Hepatocyte (in vitro differentiated cells): ENCODE measurements at places on chromosomes 5 and 9. TPM values are rescaled to one million over a fixed set of nuclear protein-coding genes. Genes with fewer than 3 reads are reported as not detected.

Gene BTNL8
- total RNA-seq = 19.1 and 22.0 TPM in 2 replicates

DNA sequence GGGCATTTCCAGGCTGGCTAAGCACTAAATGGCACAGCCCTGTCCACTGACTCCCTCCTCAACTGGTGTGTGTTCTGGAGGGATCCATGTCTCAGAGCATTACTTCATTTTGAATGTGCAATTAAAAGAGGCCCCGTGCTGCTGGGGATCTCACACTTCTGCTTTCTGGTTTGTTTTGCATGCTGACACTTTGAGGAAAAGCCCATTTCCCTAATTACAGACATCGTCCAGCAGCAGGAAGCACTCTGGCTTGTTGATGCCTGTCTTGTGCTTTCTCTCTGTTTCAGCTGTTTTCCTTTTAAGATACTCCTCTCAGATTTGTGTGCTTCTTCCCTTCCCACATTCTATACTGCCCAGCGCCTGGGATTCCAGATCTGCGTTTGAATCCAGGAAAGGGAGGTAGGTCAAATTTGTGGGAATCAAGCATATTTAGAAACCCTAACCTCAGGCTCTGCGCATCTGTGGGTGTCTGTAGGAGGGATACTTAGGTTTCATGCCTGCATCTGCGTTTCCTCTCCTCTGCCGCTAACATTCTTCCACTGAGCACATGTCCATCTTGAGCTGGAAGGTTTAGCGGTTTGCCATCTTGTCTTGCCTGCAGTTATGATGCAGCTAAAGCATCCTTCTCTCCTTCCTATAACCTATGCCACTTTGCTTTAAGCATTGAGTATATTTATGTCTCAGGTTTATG lies 25.7 kb downstream of the SYK start:
- no peaks in the 10 kb centered on the region for H3K27me3 ChIP-seq
- no peak for DNase-seq
- H3K27ac ChIP-seq = no peak overlapping the region
- no peaks in the 10 kb centered on the region for H3K36me3 ChIP-seq

Gene C9orf153
- total RNA-seq = not detected in 2 replicates

Gene SPATA31D4
- not detected in 2 replicates for total RNA-seq

DNA sequence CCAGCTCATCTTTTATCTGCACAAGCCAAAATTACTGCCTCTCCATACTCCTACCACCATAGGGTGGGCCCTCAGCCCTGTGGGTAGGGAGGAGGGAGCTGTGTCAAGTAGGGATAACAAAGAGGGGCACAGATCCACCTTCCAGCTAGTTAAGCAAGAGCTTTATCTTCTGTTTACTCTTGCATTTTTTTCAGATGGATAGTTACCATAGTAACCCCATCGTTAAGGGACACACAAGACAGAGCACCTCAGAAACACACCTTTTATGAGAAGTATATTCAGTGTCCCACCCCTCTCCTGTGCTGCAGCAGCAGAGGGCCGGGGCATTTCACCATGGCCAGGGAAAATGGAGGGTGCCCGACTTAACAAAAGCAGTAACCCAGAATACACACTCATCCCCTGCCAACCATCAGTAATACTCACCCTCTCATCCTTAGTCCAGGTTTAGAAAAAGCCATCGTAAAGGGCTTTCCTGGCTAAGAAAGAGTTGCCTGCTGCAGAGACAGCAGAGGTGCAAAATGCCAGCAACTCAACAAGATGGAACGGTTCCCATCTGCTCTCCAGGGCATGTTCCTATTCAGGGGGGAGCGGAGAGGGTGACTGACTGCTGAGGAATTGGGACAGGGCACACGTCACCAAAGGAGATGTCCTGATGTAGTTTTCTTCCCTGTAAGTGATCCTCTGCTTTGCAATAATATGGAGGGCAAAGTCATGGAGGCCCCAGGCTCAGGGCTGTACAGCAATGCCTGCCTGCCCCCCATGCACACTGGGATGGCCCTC lies 25.1 kb downstream of the MACROH2A1 start:
- H3K36me3 ChIP-seq = peaks cover under 1% of the 10 kb centered on the region
- no peaks in the 10 kb centered on the region for H3K27me3 ChIP-seq
- peak overlapping the region; percentile 40 for H3K27ac ChIP-seq
- H3K4me1 ChIP-seq = peaks cover 72% of the 10 kb centered on the region
- no peak for DNase-seq

DNA sequence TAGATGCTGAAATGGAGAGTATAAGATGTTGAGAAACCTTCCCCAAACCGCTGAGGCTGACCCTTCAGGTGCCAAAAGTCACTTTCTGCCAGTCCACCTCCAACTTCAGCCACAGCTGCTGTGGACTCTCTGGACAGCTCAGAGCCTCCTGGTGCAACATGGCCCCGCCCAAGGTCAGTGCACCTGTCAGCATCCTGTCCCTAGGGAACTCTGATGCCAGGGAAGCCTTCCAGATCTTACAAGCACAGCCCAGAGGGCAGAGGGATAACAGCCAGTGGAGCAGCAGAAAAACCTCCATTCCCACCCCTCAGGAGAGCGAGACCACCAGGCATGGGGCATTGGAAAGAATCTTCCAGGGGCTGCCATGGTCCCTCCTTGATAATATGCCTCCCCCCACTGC lies 10.5 kb upstream of the PTGES2 start:
- no peak overlapping the region for H3K27ac ChIP-seq
- no peaks in the 10 kb centered on the region for H3K27me3 ChIP-seq
- H3K4me3 ChIP-seq = no peak overlapping the region
- H3K4me1 ChIP-seq = no peaks in the 10 kb centered on the region
- DNase-seq = no peak

GRCh38 chr9:130703501-130703900 lies 9.9 kb downstream of the EXOSC2 start:
- no peak for DNase-seq
- no peaks in the 10 kb centered on the region for H3K27me3 ChIP-seq
- peak overlapping the region; percentile 26 for H3K27ac ChIP-seq
- no peaks in the 10 kb centered on the region for H3K36me3 ChIP-seq

- H3K27ac ChIP-seq = no peak overlapping the region
- no peaks in the 10 kb centered on the region for H3K4me1 ChIP-seq
- no peak overlapping the region for H3K4me3 ChIP-seq
- H3K36me3 ChIP-seq = no peaks in the 10 kb centered on the region
- H3K27me3 ChIP-seq = no peaks in the 10 kb centered on the region
Observed at GRCh38 chr5:157216391-157217142, 35.9 kb downstream of the ITK start.

- peaks cover 12% of the 10 kb centered on the region for H3K4me1 ChIP-seq
- peak; percentile 54 for DNase-seq
- H3K36me3 ChIP-seq = no peaks in the 10 kb centered on the region
- H3K27me3 ChIP-seq = no peaks in the 10 kb centered on the region
Observed at GRCh38 chr5:59266410-59266809, 627.1 kb downstream of the PDE4D start.

GRCh38 chr9:123586275-123586674 lies 230.3 kb downstream of the CRB2 start:
- H3K27me3 ChIP-seq = no peaks in the 10 kb centered on the region
- no peak overlapping the region for H3K4me3 ChIP-seq
- no peak overlapping the region for H3K27ac ChIP-seq
- DNase-seq = no peak
- no peaks in the 10 kb centered on the region for H3K36me3 ChIP-seq

DNA sequence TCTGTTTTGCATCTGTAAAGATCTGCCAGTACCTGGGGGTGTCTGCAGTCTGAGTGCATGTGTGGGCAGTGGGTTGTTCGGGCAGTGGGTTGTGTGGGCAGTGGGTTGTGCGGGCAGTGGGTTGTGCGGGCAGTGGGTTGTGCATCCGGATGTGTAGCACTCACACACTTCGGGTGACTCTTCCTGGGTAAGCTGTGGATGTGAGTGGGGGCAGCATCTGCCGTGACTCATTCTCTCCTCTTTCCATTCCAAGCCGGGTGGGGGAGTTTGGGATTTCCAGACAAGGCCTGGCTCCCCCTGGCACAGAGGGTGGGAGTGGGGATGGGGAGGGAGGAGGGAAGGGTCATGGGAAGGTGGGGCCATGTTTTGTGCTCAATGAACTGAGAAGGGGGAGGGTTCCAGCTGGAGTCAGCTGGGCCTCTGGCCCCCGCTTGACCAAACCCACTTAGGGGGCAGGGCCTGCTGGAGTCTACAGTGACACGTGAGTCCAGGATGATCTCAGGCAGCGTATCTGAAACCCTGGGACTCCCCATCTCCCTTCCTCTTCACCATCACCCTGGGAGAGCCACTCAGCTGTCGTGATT lies 8.3 kb downstream of the CRB2 start:
- no peaks in the 10 kb centered on the region for H3K36me3 ChIP-seq
- H3K4me3 ChIP-seq = no peak overlapping the region
- DNase-seq = peak; percentile 78
- peaks cover 24% of the 10 kb centered on the region for H3K4me1 ChIP-seq

DNA sequence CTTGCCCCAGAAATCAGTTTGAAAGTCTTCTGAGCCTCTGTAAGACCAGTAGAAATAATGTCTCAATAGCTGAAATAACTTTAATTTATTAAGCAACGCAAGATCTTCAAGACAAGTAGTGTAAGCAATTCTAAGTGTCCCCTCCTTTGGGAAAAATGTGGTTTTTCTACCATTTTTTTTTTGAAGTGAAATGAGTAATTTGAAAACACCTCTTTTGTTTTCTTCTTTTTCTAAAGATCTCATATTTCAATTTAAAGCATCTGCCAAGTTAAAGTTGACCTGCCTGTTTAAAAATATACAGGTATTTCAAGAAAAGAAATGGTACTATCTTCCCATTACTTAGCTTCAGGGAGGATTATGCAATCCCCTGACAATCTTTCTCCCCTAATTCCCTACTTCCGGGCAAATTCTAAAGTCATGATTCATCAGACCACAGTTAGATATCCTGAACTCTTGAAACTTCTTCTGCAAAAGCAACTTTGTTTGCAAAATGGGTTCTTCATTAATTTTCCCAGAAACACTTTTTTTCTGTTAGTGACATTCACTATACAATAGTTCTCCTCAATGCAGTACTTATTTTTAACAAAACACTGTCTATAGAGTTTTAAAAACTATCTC lies 7.8 kb upstream of the ANXA1 start:
- peaks cover 23% of the 10 kb centered on the region for H3K4me1 ChIP-seq
- no peaks in the 10 kb centered on the region for H3K27me3 ChIP-seq
- peak; percentile 75 for DNase-seq
- H3K27ac ChIP-seq = peak overlapping the region; percentile 69

Gene DAB2IP
- 23.6 and 31.0 TPM in 2 replicates for total RNA-seq

- H3K27me3 ChIP-seq = no peaks in the 10 kb centered on the region
- peak; percentile 68 for DNase-seq
- H3K36me3 ChIP-seq = no peaks in the 10 kb centered on the region
- H3K4me3 ChIP-seq = no peak overlapping the region
- H3K27ac ChIP-seq = no peak overlapping the region
- peaks cover 5% of the 10 kb centered on the region for H3K4me1 ChIP-seq
Observed at GRCh38 chr5:38922199-38922598, 76.4 kb downstream of the OSMR start.

Gene ARHGAP26
- total RNA-seq = 16.5 and 20.0 TPM in 2 replicates

Gene ITGA2
- 10.2 and 10.8 TPM in 2 replicates for total RNA-seq

Gene HDAC3
- total RNA-seq = 50.1 and 53.5 TPM in 2 replicates

- peaks cover 20% of the 10 kb centered on the region for H3K36me3 ChIP-seq
- no peak overlapping the region for H3K27ac ChIP-seq
- DNase-seq = no peak
- no peaks in the 10 kb centered on the region for H3K4me1 ChIP-seq
Observed at GRCh38 chr5:171405615-171406014, 13.8 kb upstream of the FGF18 start.

GRCh38 chr9:1554081-1555035 lies 460.8 kb upstream of the SMARCA2 start:
- no peak for DNase-seq
- no peak overlapping the region for H3K4me3 ChIP-seq
- no peaks in the 10 kb centered on the region for H3K4me1 ChIP-seq
- no peaks in the 10 kb centered on the region for H3K27me3 ChIP-seq

GRCh38 chr5:30194595-30194994 lies 998.9 kb upstream of the CDH6 start:
- no peaks in the 10 kb centered on the region for H3K4me1 ChIP-seq
- H3K27me3 ChIP-seq = no peaks in the 10 kb centered on the region
- H3K36me3 ChIP-seq = no peaks in the 10 kb centered on the region
- no peak for DNase-seq

Gene NIPSNAP3A
- 44.4 and 47.8 TPM in 2 replicates for total RNA-seq

Gene RECK
- 11.2 and 15.3 TPM in 2 replicates for total RNA-seq

DNA sequence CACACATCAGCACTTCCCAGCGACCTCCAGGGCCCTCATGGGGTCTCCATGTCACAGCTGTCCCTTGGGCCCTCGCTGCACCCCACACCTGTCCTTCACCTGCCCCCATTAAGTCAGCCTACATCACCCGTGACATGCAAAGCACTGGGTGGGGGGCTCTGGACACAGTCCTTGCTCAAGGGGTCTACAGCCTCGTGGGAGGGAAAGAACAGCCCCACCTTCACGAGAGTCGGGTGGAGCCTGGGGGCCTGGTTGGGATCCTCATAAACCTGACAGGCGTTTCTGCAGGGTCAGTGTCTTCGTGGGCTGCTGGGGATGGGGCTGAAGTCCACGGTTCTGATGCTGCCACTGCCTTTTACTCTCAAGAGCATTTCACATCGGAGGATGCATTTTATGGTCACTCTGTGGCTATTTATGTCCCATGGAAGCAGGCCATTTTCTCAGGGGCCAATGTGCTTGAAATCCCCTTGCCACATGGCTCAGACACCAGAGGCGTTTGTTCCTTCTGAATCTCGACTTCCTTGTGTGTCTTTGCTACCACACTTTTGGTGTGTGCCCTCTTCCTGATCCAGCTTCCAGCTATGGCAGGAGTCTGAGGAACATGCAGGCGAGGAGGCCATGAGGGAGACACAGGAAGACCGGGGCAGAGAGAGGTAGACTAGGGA lies at the start of gene OR2V1:
TSS of gene OR2V1 (minus strand) at position 338 of the 665 bp plus-strand sequence. CDS start 5,865 bp downstream, outside the sequence.
- H3K27ac ChIP-seq = no peak within 1 kb of the TSS
- no peaks in the 10 kb centered on the region for H3K36me3 ChIP-seq
- H3K4me1 ChIP-seq = no peaks in the 10 kb centered on the region
- DNase-seq = no peak
- no peak within 1 kb of the TSS for H3K4me3 ChIP-seq
- H3K27me3 ChIP-seq = peaks cover 11% of the 10 kb centered on the region

Gene RFX3
- 6.5 and 7.9 TPM in 2 replicates for total RNA-seq

Gene ADGRD2
- not detected in 2 replicates for total RNA-seq

- H3K4me1 ChIP-seq = no peaks in the 10 kb centered on the region
- H3K27ac ChIP-seq = no peak overlapping the region
- H3K27me3 ChIP-seq = no peaks in the 10 kb centered on the region
- H3K36me3 ChIP-seq = no peaks in the 10 kb centered on the region
- DNase-seq = no peak
Observed at GRCh38 chr5:165527577-165527976, 2022.2 kb downstream of the MAT2B start.

GRCh38 chr5:176379881-176380280 lies 8.5 kb downstream of the NOP16 start:
- H3K27me3 ChIP-seq = no peaks in the 10 kb centered on the region
- no peak overlapping the region for H3K27ac ChIP-seq
- H3K36me3 ChIP-seq = no peaks in the 10 kb centered on the region
- H3K4me1 ChIP-seq = no peaks in the 10 kb centered on the region
- no peak overlapping the region for H3K4me3 ChIP-seq
- DNase-seq = no peak

- H3K4me3 ChIP-seq = no peak overlapping the region
- DNase-seq = no peak
- no peak overlapping the region for H3K27ac ChIP-seq
Observed at GRCh38 chr9:122197426-122197825, 31.3 kb downstream of the LHX6 start.

- no peak overlapping the region for H3K4me3 ChIP-seq
- no peaks in the 10 kb centered on the region for H3K4me1 ChIP-seq
- no peaks in the 10 kb centered on the region for H3K27me3 ChIP-seq
- no peaks in the 10 kb centered on the region for H3K36me3 ChIP-seq
- no peak overlapping the region for H3K27ac ChIP-seq
Observed at GRCh38 chr9:88932766-88933165, 58.5 kb upstream of the S1PR3 start.

Gene SURF1
- 33.9 and 37.4 TPM in 2 replicates for total RNA-seq
